SK-N-SH (cell line): ENCODE measurements at places on chromosomes 1 and 21.

DNA sequence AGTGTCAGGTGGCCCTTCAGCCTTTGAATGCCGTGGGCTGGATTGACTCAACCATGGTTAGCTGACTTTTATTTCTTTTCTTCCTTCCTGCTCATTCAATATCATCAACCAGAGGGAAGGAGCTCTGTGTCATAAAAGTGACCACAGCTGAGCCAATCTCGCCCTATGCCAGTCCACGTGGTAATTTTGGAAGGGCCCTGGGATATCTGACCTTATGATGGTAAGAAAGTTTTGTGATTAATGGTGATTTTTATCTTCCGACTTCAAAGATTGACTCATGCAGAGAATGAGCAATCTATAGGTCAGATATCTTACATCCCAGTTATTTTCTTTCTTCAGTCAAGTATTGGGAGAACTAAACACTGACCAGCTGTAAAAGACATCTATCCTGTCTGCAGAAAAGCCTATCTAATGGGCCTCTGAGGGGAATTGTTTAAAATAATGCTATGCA lies 170.3 kb downstream of the ZC3H11B start:
- H3K4me1 ChIP-seq = no peaks in the 10 kb centered on the region
- H3K36me3 ChIP-seq = no peaks in the 10 kb centered on the region
- no peaks in the 10 kb centered on the region for H3K27me3 ChIP-seq
- no peak overlapping the region for H3K4me3 ChIP-seq

GRCh38 chr1:43822040-43822690 lies 111.4 kb upstream of the ARTN start:
- H3K27ac ChIP-seq = peak overlapping the region; percentile 66
- no peaks in the 10 kb centered on the region for H3K27me3 ChIP-seq
- no peak for DNase-seq

- DNase-seq = no peak
- H3K27ac ChIP-seq = no peak overlapping the region
- no peaks in the 10 kb centered on the region for H3K27me3 ChIP-seq
- H3K4me3 ChIP-seq = no peak overlapping the region
- H3K4me1 ChIP-seq = no peaks in the 10 kb centered on the region; the same call in 1 of the 2 replicates
These were observed 152.2 kb downstream of the SIPA1L2 start for GRCh38 chr1:232477728-232478127.

DNA sequence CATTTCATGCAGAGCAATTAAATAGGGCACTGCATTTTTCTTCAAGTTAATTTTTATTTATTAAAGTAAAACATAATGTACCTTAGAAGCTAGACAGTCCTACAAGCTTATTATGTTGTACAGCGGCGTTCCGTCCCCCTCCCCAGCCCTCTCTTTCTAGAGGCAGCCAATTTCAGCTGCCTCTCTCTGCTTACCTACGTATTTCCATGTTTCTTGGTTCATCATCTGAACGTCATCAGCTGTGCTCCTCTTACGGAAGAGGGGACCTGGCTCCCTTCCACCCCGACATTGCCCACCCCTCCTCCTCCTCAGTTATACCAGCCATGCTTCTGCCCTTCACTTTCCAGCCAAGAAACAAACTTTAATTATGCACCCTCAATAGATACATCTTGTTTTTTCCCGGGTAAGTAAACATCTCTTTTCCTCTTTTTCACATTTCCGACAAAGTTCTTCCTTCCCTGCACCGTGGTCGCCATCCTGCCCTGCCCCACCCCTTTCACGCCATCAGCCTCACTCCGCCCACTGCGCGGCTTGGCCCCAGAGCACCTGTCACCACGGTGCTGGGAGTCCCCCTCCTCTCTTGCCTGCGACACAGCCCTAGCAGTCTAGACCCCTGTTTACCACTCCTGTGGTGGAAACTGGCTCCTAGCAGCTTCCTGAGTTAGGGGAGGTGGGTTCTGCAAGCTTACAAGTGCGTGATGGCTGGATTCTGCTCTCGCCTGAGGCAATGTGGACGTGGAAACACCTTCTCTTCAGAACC lies 57.9 kb downstream of the SLC37A1 start:
- no peaks in the 10 kb centered on the region for H3K27me3 ChIP-seq
- no peak for DNase-seq
- no peak overlapping the region for H3K27ac ChIP-seq
- H3K36me3 ChIP-seq = no peaks in the 10 kb centered on the region
- no peaks in the 10 kb centered on the region for H3K4me1 ChIP-seq

DNA sequence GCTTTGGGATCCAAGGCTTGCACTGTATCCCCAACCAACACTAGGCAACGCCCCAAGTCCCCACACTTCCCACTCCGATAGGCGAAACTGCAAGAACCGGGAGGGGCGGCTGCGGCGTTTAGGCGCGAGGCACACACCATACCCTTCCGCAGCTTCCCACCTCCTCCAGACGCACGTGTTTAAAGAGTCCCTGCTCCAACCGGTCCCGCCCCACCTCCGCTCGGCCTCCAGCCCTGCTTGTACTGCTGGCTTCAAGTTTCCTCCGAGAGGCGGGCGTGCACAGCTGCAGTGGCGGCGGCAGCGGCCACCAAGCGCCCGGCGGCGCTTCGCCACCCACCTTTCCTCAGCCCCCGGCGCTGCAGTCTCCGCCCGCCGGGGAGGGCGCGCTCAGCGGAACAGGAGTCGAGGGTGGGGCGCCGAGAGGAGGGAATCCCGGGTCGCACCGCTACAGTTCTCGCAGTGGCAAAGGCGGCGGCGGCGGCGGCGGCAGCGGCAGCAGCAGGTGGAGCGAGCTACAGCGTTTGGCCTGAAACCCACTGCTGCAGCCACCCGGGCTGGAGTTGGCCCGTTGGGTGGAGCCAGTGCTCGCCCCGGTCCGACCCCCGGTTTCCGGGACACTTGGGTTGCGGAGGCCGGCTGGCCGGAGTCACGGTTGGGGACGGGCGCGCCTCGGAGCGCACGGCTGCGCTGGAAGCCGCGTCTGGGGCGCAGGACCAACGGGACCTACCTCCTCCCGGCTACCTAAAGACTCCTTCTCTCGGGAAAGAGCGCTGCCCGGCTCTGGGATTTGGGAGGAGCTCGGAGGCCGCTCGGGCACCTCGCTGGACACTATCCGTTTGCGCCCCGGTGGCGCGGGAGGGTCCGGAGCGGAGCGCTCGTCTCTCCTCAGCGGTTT lies at the start of gene CNIH3:
TSS of gene CNIH3 (plus strand) at position 457 of the 895 bp plus-strand sequence. CDS start 858 bp downstream, outside the sequence.
- H3K4me1 ChIP-seq = no peaks in the 10 kb centered on the region; the same call in 1 of the 2 replicates
- no peaks in the 10 kb centered on the region for H3K36me3 ChIP-seq
- H3K4me3 ChIP-seq = peak within 1 kb of the TSS; percentile 83
- DNase-seq = peak; percentile 68
- no peaks in the 10 kb centered on the region for H3K27me3 ChIP-seq

DNA sequence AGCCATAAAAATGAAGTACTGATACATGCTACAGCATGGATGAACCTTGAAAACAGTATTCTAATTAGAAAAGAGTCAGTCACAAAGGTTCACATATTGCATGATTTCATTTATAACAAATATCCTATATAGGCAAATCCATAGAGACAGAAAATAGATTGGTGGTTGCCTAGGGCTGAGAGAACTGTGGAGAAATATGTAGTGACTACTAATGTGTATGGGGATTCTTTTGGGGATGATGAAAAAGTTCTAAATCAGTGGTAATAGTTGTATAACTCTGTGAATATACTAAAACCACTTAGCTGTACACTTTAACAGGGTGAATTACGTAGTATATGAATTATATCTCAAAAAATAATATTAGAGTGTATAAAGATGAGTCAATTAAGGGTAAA lies 45.8 kb downstream of the RNF115 start:
- no peak overlapping the region for H3K4me3 ChIP-seq
- H3K4me1 ChIP-seq = no peaks in the 10 kb centered on the region
- H3K36me3 ChIP-seq = peaks cover 25% of the 10 kb centered on the region

GRCh38 chr1:167631936-167632614 lies 2.0 kb downstream of the RCSD1 start:
- peaks cover 10% of the 10 kb centered on the region; the same call in 1 of the 2 replicates for H3K27me3 ChIP-seq
- no peak for DNase-seq
- peaks cover 5% of the 10 kb centered on the region; the same call in 1 of the 2 replicates for H3K4me1 ChIP-seq
- no peak overlapping the region for H3K27ac ChIP-seq
- no peak overlapping the region for H3K4me3 ChIP-seq

- H3K36me3 ChIP-seq = no peaks in the 10 kb centered on the region
- H3K4me3 ChIP-seq = no peak overlapping the region
- H3K27me3 ChIP-seq = no peaks in the 10 kb centered on the region; the same call in 1 of the 2 replicates
- no peak for DNase-seq
These were observed 22.3 kb downstream of the KCND3 start for GRCh38 chr1:111967067-111967690.

- H3K27me3 ChIP-seq = peaks cover 16% of the 10 kb centered on the region
- DNase-seq = no peak
- H3K27ac ChIP-seq = no peak within 1 kb of the TSS
- no peaks in the 10 kb centered on the region for H3K4me1 ChIP-seq
These were observed at the start of gene CACNA1E for GRCh38 chr1:181483285-181484195. TSS of gene CACNA1E (plus strand) at chr1:181483517. CDS start at chr1:181483745, 228 bp downstream.

DNA sequence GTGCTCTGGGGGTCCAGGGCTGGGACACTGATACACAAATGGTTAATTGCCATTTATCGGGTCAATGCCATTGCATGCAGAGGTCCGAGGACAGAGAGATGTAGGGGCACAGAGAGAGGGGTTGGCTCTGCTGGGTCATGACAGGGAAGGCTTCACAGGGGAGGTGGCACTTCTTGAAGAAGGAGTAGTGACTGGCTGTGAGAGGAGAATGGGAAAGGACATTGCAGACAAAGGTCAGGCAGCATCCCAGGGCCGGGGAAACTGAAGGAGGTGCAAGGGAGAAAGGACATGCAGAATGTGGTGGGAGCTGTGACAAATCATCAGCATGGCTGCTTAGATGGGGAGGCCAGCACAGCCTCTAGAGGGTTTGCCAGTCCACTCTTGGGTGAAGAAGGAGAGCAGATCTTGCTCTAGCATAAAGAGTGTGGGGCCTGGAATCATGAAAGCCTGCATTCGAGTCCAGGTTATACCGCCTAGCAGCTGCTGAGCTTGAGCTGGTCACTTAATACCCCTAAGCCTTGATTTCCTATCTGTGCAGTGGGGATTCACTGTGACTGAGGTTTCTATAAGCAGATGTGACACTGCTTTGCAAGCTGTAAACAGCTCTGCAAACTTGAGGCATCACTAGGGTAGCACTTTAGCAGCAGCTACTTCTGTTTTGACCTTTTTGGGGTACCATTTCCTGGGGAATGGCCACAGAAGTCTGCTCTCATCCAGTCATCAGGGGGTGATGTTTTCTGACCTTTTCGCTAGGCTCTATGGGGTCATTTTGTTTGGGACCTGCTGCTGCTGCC lies 59.2 kb upstream of the EPS8L3 start:
- no peaks in the 10 kb centered on the region for H3K36me3 ChIP-seq
- H3K27me3 ChIP-seq = no peaks in the 10 kb centered on the region
- no peak for DNase-seq
- no peak overlapping the region for H3K27ac ChIP-seq
- no peak overlapping the region for H3K4me3 ChIP-seq

DNA sequence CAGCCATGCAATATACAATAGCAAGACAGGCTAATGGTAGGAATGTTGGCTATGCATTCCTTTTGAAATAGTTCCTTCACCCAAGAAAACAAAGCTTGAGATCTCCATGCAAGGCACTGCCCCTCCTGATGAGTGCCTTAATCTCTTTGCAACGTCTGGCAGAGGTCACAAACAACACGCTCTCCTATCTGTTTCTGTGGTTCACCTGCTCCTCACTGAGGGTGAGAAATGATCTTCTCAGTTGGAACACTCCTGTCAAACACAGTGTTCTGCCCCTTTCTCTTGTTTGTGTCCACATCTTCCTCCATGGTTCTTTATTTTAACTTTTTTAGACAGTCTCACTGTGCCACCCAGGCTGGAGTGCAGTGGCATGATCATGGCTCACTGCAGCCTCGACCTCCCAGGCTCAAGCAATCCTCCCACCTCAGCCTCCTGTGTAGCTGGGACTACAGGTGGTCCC lies 21.2 kb upstream of the XPR1 start:
- H3K27ac ChIP-seq = no peak overlapping the region
- DNase-seq = no peak
- no peaks in the 10 kb centered on the region for H3K36me3 ChIP-seq
- no peak overlapping the region for H3K4me3 ChIP-seq
- H3K27me3 ChIP-seq = no peaks in the 10 kb centered on the region

GRCh38 chr1:107594536-107594935 lies 370.4 kb downstream of the VAV3 start:
- no peak overlapping the region for H3K27ac ChIP-seq
- no peak overlapping the region for H3K4me3 ChIP-seq
- H3K36me3 ChIP-seq = no peaks in the 10 kb centered on the region
- no peaks in the 10 kb centered on the region for H3K4me1 ChIP-seq
- no peak for DNase-seq

DNA sequence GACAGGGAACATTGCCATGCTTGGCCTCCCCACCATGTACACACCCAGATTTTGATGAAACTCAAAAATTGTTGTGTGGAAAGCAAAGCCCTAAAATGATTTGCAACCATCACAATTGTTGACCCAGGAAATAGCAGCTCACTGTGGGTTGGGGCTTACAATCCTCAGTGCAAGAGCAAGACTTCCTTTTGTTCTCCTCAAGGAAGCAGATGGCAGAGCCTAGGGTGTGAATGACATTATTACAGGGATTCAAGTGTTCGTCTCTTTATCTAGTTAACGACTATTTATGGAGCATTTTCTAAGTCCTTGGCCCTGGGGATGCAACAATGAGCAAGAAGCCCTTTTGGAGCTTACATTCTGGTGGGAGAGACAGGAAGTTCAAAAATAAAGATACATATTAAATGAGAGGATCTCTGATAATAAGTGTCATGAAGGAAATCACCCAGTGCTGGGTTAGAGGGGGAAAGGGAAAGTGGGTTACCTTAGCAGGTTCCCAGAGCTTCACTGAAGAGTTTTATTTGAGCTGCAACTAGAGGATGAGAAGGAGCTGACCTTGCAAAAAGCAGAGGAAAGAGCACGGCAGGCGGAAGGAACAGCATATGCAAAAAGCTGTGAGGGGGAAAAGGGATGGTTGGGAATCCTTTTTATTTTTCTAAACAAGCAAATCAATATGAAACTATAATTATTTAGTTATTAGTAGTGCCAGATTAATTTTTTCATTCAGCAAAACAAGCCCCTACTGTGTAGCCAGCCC lies 38.5 kb upstream of the ID3 start:
- no peaks in the 10 kb centered on the region for H3K27me3 ChIP-seq
- no peaks in the 10 kb centered on the region for H3K36me3 ChIP-seq
- no peak for DNase-seq
- no peaks in the 10 kb centered on the region; the same call in 1 of the 2 replicates for H3K4me1 ChIP-seq
- H3K4me3 ChIP-seq = no peak overlapping the region
- H3K27ac ChIP-seq = no peak overlapping the region

- peaks cover 32% of the 10 kb centered on the region for H3K36me3 ChIP-seq
- H3K27ac ChIP-seq = peak within 1 kb of the TSS; percentile 64
- H3K4me3 ChIP-seq = peak within 1 kb of the TSS; percentile 90
- H3K4me1 ChIP-seq = peaks cover 7% of the 10 kb centered on the region
- peak; percentile 98 for DNase-seq
These were observed at the start of gene EXOSC10 for GRCh38 chr1:11099310-11100148. TSS of gene EXOSC10 (minus strand) at chr1:11099869. CDS start at chr1:11099831, 38 bp downstream.

- H3K36me3 ChIP-seq = peaks cover 24% of the 10 kb centered on the region
- H3K4me3 ChIP-seq = no peak overlapping the region
- H3K27me3 ChIP-seq = no peaks in the 10 kb centered on the region
- no peak overlapping the region for H3K27ac ChIP-seq
- peak; percentile 37 for DNase-seq
These were observed 58.1 kb downstream of the SCCPDH start for GRCh38 chr1:246782120-246782900.
